ENCODE measurements at places on chromosomes 12 and 14. TPM values are rescaled to one million over a fixed set of nuclear protein-coding genes. Genes with fewer than 3 reads are reported as not detected.

The CCDC184 gene
- total RNA-seq, result 15.3 TPM

The GALNT9 gene
- 9.5 TPM for total RNA-seq

The TMEM52B gene
- total RNA-seq, result 0.83 TPM

The GYS2 gene
- not detected for total RNA-seq

The ANO4 gene
- total RNA-seq, result 47.1 TPM

The AGAP2 gene
- 13.0 TPM for total RNA-seq

The PAWR gene
- total RNA-seq, result 23.7 TPM

The PPP1R1A gene
- 9.4 TPM for total RNA-seq

The ETFBKMT gene
- total RNA-seq, result 3.8 TPM

The KLRC4 gene
- 3.2 TPM for total RNA-seq

The LRTM2 gene
- 3.2 TPM for total RNA-seq

The ERH gene
- total RNA-seq, result 145 TPM

The MANSC4 gene
- not detected for total RNA-seq

The VPS29 gene
- total RNA-seq, result 95.9 TPM

The NEMP1 gene
- total RNA-seq, result 17.3 TPM

The KRT74 gene
- not detected for total RNA-seq

The ZNF410 gene
- 60.5 TPM for total RNA-seq

The SIX6 gene
- not detected for total RNA-seq

GRCh38 chr14:56490379-56490778, 89.2 kb upstream of the TMEM260 start:
- DNase-seq, result no peak

GRCh38 chr12:107145397-107145796, 52.0 kb upstream of the CRY1 start:
- DNase-seq, result no peak

DNA sequence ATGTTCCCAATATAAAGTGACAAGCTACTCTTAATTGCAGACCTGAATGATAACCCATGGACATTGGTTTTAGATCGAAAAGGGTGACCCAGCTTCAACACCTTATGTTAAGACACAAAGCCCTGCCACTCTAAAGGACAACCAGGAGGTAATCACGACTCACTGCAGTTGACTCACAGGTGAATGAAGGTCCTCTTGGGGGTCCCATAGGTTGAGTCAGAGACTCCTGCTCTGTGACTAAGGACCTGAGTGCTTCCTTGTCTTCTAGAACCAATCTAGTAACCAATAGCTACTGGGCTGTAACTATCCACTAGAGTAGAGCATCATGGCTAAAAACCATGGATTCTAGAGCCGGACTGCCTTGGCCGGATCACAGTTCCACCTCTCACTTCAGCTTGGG, 73.8 kb downstream of the KCNK10 start:
- DNase-seq, result no peak

GRCh38 chr12:40015345-40015744, 90.5 kb downstream of the SLC2A13 start:
- no peak for DNase-seq

- DNase-seq, result no peak
Measured at GRCh38 chr12:120554678-120555077, 20.5 kb downstream of the RNF10 start.

- no peak for DNase-seq
Measured at GRCh38 chr12:29759950-29760349, 23.8 kb downstream of the TMTC1 start.

DNA sequence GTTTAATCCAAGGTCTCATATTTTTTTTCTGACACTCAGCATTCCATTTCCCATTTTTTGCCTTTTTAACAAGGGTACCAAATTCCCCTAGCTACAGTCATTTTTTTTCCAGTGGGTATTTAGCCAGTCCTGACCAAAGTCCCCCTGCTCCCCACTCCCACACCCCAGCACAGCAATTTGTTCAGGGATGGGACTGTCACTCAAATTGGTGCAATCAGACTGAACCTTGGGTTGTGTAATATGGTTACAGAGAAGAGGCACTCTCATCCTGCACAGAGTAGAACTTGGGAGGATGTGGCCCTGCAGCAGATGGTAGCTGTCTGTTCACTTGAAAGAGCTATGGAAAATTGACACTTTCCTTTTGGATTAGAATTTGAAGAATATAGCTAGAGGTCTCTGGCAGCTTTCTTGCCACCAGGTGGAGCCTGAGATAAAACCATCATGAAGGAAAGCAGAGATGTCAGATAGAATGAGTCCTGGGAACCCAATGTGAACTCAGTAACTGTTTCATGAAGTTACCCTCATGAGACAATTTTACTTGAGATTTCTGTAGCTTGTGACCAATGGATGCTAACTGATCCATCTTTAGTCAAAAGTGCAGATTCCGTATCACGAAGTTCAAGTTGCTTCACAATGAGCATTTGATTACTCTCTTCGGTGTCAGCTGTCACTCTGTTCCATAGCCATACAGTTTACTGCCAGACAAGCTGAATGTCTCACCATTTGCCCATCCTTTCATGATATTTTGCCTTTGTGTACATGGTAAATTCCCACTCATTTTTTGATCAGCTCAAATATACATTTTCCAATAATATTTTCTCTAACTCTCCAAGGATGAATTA, 394.0 kb upstream of the SYT1 start:
- DNase-seq, result peak; percentile 10

GRCh38 chr12:89951694-89952060, 243.0 kb upstream of the ATP2B1 start:
- DNase-seq, result no peak

DNA sequence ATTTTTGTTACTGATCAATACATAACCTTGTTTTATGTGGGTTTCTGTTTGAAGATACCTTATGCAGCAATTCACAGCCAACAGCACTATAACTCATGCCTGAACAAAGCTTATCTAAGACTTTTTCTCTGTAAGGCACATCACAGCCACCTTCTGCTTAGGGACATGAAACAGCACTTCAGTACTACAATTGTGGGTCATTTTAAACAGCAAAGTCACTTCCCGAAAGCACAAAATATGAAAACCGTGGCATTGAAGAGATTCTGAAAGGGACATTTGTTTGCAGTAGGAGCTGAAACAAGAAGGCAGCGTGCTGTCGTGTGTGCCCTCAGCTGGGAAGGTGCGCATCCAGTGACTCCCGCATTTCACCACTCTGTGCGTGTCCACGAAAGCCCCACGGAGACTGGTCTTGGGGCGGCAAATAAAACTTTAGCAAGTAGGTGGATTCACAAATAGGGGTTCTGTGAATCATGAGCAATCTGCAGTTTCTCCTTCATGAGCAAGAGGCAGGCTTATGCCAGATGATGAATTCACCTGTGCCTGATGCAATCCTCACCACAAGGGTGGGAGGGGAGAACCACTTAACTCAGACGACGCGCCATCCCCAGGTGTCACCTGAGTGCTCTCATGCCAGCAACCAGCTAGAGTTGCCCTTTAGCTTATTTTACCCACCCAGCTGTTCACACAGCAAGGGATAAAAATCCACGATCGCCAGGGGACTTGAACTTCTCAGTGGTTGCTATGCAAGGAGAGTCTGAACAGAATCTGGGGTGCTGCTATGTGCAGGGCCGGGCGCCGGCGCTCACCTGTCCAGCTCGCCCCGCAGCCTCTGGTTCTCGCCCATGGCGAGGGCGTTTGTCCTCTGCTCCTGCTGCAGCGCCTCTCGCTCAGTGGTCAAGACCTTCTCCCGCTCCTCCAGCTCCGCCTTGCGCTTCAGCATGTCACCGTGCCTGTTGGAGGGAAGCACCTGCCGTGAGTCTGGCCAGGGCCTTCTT, 54.9 kb upstream of the GPR68 start:
- no peak for DNase-seq

- no peak for DNase-seq
Measured at GRCh38 chr12:14048941-14049545, 67.6 kb upstream of the GRIN2B start.

DNA sequence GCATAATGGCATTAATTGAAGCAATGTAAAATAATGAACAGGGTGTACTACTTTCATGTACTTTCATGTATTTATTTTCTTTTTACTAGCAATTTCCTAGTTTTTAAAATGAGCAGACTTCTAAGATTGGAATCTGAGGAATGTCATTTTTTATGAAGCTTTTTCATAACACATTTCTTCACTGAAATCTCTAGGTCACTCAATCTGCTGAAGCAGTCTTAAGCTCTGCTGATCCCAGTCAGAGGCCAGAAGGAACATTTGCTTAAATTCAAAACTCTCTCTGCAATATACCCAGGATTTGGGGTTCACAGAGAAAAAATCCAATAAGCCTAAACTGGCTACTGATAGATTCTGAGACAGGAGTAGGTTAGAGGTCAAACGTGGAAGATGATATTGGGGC, 73.6 kb upstream of the CNTN1 start:
- no peak for DNase-seq

- DNase-seq, result no peak
Measured at GRCh38 chr12:104686196-104686595, 229.4 kb downstream of the CHST11 start.

- no peak for DNase-seq
Measured at GRCh38 chr14:86086962-86087361, 557.0 kb downstream of the FLRT2 start.

- DNase-seq, result no peak
Measured at GRCh38 chr14:80865565-80865964, 76.0 kb downstream of the CEP128 start.

DNA sequence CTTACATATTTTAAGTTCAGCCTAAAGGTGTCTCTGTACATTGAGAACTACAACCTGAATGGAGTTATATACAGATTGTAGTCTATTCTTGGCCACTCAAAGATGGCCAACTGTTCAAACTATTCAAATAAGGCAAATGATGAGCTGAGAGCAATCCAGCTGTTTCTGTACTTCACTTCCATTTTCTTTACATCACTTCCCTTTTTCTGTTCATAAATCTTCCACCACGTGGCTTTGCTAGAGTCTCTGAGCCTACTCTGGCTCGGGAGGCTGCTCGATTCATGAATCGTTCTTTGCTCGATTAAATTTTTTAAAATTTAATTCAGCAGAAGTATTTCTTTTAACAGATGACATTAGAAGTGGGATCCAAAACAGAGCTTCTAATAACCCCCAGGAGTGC, 879.7 kb downstream of the GALC start:
- DNase-seq, result no peak

DNA sequence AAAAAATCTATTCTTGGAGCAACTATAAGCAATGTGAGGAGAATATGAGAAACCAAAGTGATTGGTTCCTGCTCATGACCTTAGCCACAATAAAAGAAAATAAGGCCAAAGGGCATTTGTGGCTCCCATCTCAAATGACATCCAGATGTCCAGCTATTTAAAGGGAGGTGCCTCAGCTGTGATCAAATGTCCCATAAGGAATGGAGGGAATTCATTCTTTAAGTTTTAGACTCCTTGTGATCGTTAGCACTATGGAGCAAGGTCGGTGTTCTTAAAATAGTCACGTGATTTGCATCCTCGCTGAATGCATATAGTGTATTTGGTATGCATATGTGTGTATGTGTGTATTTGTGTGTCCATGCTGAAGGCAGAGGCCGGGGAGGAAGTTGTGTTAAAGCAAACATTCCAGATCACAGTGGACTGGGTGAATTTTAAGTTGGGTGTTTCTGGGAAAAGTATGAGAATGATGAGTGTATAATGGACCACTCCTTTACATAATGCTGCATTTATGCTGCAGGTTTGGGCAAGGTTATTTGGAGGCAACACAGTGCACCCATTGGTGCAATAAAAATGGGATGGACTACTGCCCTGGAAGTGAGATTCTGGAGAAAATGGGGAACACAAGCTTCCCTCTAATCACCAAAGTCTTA, 5.6 kb upstream of the E2F7 start:
- DNase-seq, result no peak

DNA sequence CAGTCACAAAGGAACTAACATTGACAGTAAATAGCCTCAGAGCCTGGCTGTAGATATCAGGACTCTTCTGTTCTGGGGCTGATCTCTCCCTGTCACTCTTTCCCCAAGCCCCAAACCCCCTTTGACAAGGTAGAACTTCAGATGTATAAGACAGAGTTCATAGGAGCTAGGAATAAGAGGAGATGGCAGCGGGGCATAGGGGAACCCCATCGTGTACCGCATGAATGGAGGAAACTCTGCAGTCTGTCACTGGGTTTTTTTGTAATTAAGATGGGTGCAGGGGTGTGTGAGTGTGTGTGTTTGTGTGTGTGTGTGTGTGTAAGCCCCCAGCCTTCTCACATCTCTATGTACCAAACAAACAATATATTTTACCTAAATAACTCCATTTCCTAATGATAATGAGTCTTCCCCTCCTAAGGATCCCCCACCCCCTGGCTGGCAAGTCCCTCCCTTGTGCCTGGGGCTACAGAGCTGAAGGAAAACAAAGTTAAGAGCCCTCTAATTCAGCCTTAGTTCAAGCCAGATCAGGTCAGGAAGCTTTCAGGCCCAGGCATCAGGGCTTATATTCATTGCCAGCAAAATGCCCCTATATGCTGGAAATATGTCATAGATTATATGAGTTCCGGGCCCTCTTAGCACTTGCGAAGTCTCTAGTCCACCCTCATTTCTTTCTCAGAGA, 9.1 kb upstream of the HOXC4 start:
- no peak for DNase-seq

DNA sequence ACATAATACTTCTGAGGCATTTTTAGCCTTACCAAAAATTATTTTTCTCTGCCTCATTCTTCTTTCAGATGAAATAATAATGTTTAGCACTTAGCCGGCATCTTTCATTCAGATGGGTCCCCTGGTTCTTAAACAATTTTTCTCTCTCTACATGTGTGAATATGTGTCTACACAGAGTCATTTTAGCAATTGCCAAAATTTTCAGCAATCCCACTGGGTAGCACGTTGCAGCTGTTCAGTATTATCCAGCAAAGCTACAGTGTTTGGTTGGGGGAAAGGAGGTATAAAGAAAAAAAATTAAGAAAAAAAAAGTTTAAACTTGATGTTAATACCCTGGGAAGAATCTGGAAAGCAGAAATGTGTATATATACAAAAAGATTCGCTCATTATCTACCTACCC, 160.5 kb upstream of the TRHDE start:
- peak; percentile 88 for DNase-seq

DNA sequence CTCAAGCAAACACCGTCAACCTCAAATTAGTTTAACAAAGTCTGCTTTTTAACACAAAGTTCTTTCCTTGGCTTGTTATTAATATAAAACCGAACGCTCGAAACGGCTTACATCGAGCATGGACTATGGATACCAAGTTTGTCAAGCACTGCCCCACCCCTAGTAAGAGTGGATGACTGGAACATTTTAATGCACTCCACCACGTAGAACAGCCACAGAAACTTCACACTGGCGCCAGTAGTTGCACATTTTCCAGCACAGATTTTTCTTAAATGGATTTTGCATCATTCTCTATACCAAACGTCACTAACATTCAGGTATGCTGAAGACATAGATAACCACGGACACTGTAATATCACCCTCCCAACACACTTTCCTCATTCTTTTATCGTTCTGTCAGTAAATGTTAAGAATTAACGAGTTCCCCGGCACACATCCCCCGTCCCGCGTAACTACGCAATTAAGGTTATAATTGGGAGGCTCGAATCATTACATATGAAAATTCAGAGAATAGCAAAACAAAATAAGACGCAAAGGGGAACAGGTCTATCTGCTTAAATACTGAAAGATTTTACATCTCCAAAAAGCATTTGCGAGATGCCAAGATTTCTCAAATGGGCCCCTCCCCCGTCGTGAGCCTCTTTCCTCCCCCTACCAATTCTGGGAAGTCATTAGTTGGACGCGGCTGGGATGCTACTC, 990 bp downstream of the FERMT2 start:
- DNase-seq, result peak; percentile 18

- DNase-seq, result no peak
Measured at GRCh38 chr12:101231636-101232035, 21.6 kb upstream of the SLC5A8 start.

GRCh38 chr12:54479421-54479820, 6.0 kb upstream of the GTSF1 start:
- no peak for DNase-seq

- no peak for DNase-seq
Measured at GRCh38 chr12:128852026-128852698, 1.1 kb upstream of the GLT1D1 start.

- DNase-seq, result no peak
Measured at GRCh38 chr12:121217761-121218160, 7.8 kb downstream of the P2RX4 start.
